Suprapubic skin (tissue), 4 donors: ENCODE measurements at places on chromosomes 5 and 9. TPM values are rescaled to one million over a fixed set of nuclear protein-coding genes. Genes with fewer than 3 reads are reported as not detected.

SPATA9 gene
- not detected for total RNA-seq

DNA sequence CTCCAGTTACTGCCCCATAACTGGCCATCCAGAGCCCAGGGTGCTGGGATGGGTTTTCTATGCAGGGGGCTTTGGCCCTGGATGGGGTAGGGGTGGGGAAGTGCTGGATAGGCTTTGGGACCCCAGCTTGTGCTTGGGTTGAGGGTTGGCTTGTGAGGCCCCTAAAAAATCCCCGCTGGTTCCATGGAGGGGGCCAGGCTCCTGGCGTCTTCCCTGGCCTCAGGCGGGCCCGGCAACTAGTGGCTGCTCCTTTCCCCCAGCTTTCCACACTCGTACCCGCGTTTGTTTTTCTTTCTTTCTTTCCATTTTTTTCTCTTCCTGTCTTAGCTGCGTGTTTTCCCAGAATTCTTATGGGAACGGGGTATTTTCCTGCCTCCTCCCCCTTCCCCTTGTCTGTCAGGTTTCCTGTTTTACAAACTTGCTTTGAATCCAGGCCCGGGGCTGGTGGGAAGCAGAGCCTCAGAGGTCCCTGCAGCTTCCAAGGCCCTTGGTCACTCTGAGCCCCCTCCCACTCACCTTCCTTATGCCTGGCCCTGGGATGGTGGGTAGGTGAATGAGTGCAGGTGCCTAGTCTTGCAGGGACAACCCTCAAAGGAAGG lies 40.2 kb downstream of the RGS3 start:
- peak overlapping the region; percentile 14 for H3K27ac ChIP-seq
- DNase-seq, result no peak
- H3K4me3 ChIP-seq, result peak overlapping the region; percentile 34
- H3K4me1 ChIP-seq, result peaks cover 18% of the 10 kb centered on the region

GRCh38 chr5:173538018-173538417 lies 78.4 kb downstream of the BOD1 start:
- H3K36me3 ChIP-seq, result no peaks in the 10 kb centered on the region
- H3K4me1 ChIP-seq, result no peaks in the 10 kb centered on the region
- no peak for DNase-seq
- H3K27me3 ChIP-seq, result peaks cover 5% of the 10 kb centered on the region
- no peak overlapping the region for H3K4me3 ChIP-seq

DNA sequence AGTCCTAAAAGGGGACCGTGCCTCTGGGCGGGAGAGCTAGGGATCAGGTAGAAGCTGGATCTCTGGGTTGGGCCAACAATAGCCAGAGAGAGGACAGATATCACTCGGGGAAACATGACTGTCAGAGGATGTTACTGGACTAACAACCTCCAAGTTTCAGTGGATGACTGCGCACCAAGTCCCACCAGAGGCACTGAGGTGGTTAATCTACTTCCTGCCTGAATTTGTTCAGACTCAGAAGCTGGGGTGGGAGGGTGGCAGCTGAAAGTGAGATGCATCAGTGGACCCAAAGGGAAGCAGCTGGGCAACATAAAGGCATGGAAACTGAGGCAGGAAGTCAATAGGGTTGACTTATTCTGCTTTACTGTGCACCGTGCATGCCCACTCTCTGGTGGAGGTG lies 130.1 kb upstream of the SLC44A1 start:
- H3K27me3 ChIP-seq, result no peaks in the 10 kb centered on the region
- DNase-seq, result no peak
- no peak overlapping the region for H3K27ac ChIP-seq
- H3K36me3 ChIP-seq, result no peaks in the 10 kb centered on the region
- no peaks in the 10 kb centered on the region for H3K4me1 ChIP-seq
